A549 (cell line): ENCODE measurements at places on chromosomes 11 and 22.

GRCh38 chr11:22752908-22753310, 76.7 kb downstream of the SVIP start:
- DNase-seq, result no peak

DNA sequence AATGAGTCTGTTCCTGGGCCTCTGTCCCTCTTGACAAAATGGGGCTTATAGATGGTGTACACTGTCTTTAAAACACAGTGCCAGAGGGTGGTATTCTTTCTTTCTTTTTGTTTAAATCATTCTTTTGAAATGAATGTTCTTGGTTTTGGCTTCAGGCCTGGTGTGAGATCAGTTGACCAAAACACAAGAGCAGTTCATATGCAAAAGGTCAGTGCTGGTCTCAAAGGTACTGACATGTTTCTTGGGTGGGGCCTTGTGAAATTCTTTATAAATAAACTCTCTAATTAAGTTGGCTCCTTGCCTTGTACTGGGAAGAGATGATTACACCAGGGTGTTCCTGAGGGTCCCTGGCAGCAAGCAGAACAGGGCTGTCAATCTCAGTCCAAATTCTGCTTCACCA, 110.0 kb downstream of the FBXO7 start:
- DNase-seq, result no peak

DNA sequence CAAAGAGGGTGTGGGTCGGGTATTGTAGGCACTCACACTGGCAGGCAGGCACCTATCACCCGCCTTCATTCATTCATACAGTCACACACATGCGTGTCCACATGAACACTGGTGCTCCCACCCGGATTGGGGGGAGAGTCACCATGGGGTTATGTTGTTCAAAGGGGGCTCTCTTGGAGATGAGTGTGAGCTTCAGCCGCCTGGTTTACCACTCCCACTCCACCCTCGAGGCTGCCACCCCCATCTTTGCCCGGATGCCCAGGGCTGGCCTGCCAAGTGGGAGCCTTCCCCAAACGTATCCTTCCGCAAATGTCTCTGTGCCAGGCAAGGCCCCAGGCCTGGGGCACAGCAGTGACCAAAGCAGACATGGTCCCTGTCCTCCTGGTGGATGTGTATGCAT, 22.6 kb downstream of the MRGPRD start:
- no peak for DNase-seq

GRCh38 chr11:3970108-3970507, 114.6 kb downstream of the STIM1 start:
- no peak for DNase-seq

DNA sequence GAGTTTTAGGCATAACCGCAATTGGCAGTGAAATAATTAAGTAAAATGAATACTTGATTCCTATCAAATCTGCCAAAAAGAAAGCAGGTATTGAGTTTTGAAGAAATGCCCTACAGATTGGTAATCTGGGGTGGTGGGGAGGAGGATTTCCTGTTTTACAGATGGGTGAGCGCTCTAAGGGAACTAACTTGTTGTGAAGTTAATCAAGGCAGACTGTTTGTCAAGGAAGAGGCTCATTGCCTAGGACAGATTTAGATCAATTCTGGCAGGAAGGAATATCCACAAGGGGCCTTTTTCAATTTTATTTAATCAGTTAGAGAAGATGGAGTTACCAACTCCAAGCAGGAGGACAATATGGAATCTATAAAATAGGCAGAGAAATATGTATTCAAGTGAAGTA, 271.5 kb upstream of the CCDC90B start:
- DNase-seq, result no peak

GRCh38 chr11:11148104-11148509, 204.9 kb downstream of the CSNK2A3 start:
- DNase-seq, result peak; percentile 29

GRCh38 chr11:15215005-15215404, 100.3 kb downstream of the INSC start:
- DNase-seq, result no peak

- DNase-seq, result no peak
Observed at GRCh38 chr11:117829369-117829725, 4.8 kb upstream of the FXYD2 start.

- DNase-seq, result no peak
Observed at GRCh38 chr22:39410264-39410663, 10.7 kb downstream of the TAB1 start.

- DNase-seq, result peak; percentile 59
Observed at GRCh38 chr22:30609260-30610185, 2.5 kb downstream of the TCN2 start.

GRCh38 chr11:120917559-120918239, 106.2 kb upstream of the TBCEL start:
- no peak for DNase-seq

- DNase-seq, result no peak
Observed at GRCh38 chr11:2120359-2121100, 18.7 kb downstream of the IGF2 start.

DNA sequence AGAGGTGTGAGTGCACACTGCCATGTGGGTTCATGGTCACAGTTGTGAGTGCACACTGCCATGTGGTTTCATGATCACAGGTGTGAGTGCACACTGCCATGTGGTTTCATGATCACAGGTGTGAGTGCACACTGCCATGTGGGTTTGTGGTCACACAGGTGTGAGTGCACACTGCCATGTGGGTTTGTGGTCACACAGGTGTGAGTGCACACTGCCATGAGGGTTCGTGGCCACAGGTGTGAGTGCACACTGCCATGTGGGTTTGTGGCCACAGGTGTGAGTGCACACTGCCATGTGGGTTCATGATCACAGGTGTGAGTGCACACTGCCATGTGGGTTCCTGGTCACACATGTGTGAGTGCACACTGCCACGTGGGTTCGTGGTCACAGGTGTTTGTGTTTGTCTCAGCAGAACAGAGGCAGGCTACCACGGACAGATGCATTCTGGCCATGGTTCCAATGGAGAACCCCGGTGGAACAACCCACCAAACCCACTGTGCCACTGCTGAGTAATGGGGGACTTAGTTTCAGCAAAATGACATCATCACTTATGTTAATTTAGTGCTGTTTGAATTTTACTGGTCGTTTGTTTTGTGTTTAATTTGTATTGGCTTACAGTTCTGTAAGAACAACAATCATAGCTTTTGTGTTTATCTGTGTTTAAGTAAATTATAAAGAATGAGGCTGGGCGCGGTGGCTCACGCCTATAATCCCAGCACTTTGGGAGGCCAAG, 57.2 kb downstream of the RPS6KA4 start:
- no peak for DNase-seq

GRCh38 chr11:127902382-127902781, 685.0 kb downstream of the ETS1 start:
- DNase-seq, result no peak

GRCh38 chr22:28869736-28870135, 13.6 kb upstream of the ZNRF3 start:
- DNase-seq, result no peak

GRCh38 chr11:54985731-54986130, 276.2 kb upstream of the TRIM48 start:
- no peak for DNase-seq

GRCh38 chr22:22210375-22210774, 34.2 kb upstream of the VPREB1 start:
- no peak for DNase-seq

- peak; percentile 21 for DNase-seq
Observed at GRCh38 chr11:77779935-77780334, 40.6 kb downstream of the RSF1 start.
